ENCODE measurements at places on chromosomes 3 and 15. TPM values are rescaled to one million over a fixed set of nuclear protein-coding genes. Genes with fewer than 3 reads are reported as not detected.
A peak's percentile ranks its signal among the peaks of the same experiment; 100 is the strongest.

DNA sequence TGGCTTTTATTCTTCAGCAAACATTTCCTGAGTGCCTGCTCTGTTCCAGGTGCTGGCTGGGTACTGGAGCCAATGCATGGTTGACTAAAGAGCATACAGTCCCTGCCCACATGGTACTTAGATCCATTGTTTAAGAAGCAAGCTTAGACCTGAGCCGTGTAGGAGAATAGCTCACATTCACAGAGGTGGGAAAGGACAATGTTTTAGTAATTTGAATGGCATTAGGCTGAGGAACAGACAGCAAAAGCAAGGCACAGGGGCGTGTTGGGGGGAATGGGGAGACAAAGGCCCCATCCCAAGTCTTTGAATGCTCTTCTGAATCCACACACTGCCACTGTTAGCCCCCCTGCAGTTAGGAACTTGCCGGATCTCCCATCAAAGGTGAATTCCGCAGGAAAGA is 388.2 kb upstream of the RGMA start:
- H3K27me3 ChIP-seq, result no peaks in the 10 kb centered on the region
- no peak for DNase-seq
- no peaks in the 10 kb centered on the region for H3K4me1 ChIP-seq
- H3K36me3 ChIP-seq, result no peaks in the 10 kb centered on the region
- H3K27ac ChIP-seq, result no peak overlapping the region

PLD1 gene
- 1.8 TPM for total RNA-seq

- H3K36me3 ChIP-seq, result no peaks in the 10 kb centered on the region
- peaks cover 17% of the 10 kb centered on the region for H3K27me3 ChIP-seq
- DNase-seq, result no peak
- no peaks in the 10 kb centered on the region for H3K4me1 ChIP-seq
- no peak overlapping the region for H3K4me3 ChIP-seq
Observed at GRCh38 chr3:122099255-122099654, 44.1 kb downstream of the CD86 start.

DNA sequence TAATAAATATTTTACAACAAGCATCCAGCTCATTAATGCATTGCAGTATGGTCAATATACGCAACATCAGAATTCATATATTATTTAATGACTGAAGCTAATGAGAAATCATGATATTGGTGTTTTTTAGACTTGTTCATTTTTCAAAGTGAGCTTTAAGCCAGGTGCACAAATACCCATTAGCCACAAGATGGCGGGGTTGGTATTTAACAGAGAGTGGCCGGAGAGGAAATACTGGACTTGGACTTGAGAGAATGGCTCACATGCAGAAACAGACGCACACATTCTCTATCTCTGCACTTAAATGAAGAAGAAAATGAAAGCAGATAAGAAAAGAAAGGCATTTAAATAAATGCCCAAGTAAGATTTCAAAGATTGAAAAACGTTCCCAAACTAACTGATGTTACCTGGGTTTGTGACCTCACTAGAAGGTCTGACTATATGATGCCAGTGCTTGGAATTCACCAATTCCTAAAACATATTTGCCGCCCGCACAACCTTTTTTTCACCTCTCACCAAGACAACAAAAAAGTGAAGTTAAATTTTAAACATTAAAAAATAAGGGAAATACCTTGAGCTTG is 21.2 kb upstream of the CRBN start:
- no peak overlapping the region for H3K27ac ChIP-seq
- DNase-seq, result peak; percentile 82
- no peak overlapping the region for H3K4me3 ChIP-seq
- no peaks in the 10 kb centered on the region for H3K27me3 ChIP-seq

DNA sequence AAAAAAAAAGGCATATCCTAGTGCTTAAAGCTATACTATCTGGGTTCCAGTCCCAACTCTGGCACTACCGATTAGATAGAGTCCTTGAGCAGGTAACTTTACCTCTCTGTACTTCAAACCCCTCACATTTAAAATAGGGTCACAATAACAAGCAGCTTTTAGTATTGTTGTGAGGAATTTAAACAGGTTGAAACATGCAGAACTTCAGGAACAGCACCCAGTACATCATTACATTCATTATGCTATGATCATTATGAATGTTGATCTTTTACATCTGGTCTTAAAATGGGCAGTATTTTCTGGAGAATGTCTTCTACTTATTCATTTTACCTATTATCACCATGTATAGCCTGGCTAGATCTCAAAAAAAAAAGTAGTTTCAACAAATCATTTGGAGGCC is 176.1 kb upstream of the CCDC54 start:
- no peaks in the 10 kb centered on the region for H3K36me3 ChIP-seq
- H3K27ac ChIP-seq, result no peak overlapping the region
- H3K4me3 ChIP-seq, result no peak overlapping the region

CKMT1A gene
- not detected for total RNA-seq

DISP2 gene
- total RNA-seq, result 0.13 TPM

DNA sequence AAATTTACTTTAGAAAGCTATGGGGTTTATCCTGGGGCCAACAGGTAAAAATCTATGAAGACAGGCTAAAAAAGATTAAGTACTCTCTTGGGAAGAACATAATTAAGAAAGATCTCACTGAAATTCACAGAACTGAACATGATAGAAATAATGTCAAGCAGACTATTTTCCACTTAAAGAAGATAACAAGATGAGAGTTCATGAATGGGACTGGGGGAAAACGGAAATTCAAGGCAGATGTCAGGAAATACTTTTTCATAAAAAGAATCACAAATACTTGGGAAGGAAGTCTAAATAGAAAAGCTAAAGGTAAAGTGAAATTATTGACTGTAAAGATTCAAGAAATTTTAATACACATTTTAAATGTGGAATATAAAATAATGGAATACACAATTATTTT is 737.6 kb downstream of the EPHA3 start:
- H3K4me1 ChIP-seq, result no peaks in the 10 kb centered on the region
- H3K36me3 ChIP-seq, result no peaks in the 10 kb centered on the region

PDZRN3 gene
- 35.6 TPM for total RNA-seq

DNA sequence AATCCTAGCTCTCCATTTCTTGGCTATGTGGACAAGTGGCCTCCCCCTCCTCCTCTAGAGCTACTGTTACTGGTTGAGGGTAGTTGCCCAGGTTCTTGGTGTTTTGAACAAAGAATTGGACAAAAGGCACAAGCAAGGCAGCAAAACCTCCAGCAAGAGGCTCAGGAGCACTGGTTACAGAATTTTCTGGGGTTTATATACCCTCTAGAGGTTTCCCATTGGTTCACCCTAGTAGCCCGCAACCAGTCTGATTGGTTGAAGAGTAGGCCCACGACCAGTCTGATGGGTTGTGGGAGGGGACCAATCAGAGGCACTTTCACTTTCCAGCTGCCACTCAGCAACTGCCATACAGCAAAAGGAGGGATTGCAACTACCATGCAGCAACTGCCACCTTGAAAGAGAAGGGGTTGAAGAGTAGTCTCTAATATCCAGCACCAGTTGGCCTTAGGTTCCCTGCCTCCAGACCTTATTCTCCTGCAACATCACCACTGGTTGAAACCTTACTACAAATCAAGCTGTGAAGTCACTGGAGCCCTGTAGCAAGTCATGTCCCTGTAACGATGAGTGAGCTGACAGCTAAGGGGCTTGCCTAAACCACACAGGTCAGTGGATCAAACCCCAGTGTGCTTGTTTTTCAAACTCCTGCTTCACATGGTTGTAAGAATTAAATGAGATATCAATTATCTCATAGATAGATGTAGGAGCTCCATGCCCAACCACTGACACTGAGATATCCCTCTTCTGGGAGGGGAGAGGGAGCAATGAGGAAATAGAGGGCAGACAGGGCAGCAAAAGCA is 2.9 kb upstream of the C15orf39 start:
- no peaks in the 10 kb centered on the region for H3K36me3 ChIP-seq
- no peaks in the 10 kb centered on the region for H3K27me3 ChIP-seq
- no peak for DNase-seq
- H3K27ac ChIP-seq, result no peak overlapping the region
- no peak overlapping the region for H3K4me3 ChIP-seq

NRROS gene
- not detected for total RNA-seq

GRCh38 chr3:85652360-85652759 is 693.6 kb downstream of the CADM2 start:
- DNase-seq, result no peak
- H3K4me3 ChIP-seq, result no peak overlapping the region
- no peaks in the 10 kb centered on the region for H3K36me3 ChIP-seq
- H3K27ac ChIP-seq, result no peak overlapping the region
- H3K4me1 ChIP-seq, result no peaks in the 10 kb centered on the region

CHRNA3 gene
- not detected for total RNA-seq

GRCh38 chr3:110568246-110568645 is 503.4 kb upstream of the NECTIN3 start:
- H3K36me3 ChIP-seq, result no peaks in the 10 kb centered on the region
- H3K4me1 ChIP-seq, result peaks cover 14% of the 10 kb centered on the region
- H3K27ac ChIP-seq, result peak overlapping the region; percentile 32

DNA sequence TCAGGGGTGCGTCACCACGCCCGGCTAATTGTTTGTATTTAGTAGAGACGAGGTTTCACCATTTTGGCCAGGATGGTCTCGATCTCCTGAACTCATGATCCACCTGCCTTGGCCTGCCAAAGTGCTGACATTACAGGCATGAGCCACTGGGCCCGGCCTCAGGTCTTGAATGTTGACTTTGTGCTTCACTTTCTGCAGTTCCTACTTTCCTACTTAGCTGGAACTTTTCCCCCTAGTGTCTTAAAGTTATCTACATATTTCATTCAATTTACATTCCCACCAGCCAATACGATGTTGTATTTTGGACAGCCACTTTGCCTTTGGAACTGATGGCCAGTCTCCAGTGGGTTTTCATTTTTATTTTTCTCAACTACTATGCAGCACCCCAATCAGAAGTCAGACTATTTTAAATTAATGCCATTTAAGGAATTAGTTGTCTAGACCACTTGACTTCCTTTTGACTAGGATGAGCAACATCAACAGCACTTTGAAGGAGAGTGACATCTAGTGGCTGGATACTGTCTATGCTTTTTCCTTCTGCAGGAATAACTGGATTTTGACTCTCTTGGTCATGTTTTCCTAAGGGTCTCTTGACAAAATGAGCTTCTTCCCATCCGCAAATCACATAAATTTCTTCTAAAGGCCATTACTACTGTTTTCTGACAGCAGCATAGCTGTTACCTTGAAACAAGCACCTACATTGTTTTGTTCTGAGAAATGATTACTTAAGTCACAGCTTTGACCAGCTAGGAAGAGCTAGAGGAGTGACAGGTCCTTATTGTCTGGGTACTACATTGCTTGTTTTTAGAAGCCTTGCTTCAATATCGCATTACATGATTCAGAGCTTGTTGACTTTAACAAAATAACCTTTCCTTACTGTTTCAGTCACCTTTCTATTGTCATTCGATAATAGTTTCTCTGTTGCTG is 140.2 kb downstream of the ITPR1 start:
- H3K27ac ChIP-seq, result no peak overlapping the region
- no peaks in the 10 kb centered on the region for H3K27me3 ChIP-seq
- no peaks in the 10 kb centered on the region for H3K4me1 ChIP-seq
- peak; percentile 74 for DNase-seq
- no peak overlapping the region for H3K4me3 ChIP-seq

SMAD3 gene
- 34.0 TPM for total RNA-seq

DNA sequence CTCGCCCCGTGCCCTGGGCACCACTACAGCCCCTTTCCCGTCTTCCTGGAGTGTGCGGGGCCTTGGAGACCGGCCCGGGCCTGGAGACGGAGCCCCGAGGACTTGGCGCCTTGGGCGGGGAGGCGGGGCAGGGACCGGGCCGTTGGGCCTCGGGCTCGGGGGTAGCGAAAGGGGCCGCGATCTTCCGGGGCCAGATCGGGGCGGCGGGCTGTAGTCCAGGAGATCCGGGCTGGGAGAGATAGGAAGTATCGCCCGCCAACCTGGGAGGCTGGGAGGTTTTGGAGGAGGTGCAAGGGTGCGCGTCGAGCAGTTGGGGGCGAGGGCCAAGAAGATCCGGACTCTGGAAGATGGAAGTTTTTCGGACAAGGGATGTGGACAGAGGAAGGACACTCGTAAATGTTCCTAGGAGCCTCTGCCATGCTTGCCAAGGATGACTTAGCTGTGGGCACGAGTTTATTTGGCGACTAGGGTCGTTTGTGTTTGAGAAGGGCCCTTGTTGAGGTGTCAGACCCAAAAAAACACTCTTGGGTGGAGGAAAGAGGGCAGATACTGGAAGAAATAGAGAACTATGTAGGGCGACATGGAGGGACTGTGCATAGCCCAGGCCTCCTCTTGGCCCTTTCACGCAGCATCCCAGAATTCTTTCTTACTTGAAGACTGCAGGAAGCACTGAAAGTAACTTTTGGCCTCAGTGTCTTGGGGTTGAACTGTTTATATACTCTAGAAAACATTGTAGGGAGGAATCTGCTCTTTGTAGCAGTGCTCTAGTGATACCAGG is 712 bp downstream of the RTF1 start:
- DNase-seq, result peak; percentile 69
- H3K36me3 ChIP-seq, result no peaks in the 10 kb centered on the region

DNA sequence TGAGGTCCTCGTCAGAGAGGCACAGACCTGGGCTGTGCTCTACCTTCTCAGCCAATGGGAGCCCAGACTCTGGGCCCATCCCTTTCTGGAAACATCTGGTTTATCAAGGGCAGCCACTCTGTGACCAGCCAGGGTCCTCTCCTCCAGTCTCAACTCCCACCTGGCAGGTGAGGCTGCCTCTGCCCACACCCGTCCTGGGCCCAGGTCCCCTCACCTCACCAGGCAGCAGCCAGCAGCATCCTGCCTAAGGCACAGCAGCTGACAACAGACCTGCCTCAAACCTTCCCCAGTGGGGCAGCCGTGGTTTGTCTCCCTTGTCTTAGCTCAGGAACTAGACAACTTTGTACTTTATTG is 8.7 kb upstream of the VIPR1 start:
- H3K4me1 ChIP-seq, result no peaks in the 10 kb centered on the region
- DNase-seq, result no peak
- H3K27ac ChIP-seq, result no peak overlapping the region

DNA sequence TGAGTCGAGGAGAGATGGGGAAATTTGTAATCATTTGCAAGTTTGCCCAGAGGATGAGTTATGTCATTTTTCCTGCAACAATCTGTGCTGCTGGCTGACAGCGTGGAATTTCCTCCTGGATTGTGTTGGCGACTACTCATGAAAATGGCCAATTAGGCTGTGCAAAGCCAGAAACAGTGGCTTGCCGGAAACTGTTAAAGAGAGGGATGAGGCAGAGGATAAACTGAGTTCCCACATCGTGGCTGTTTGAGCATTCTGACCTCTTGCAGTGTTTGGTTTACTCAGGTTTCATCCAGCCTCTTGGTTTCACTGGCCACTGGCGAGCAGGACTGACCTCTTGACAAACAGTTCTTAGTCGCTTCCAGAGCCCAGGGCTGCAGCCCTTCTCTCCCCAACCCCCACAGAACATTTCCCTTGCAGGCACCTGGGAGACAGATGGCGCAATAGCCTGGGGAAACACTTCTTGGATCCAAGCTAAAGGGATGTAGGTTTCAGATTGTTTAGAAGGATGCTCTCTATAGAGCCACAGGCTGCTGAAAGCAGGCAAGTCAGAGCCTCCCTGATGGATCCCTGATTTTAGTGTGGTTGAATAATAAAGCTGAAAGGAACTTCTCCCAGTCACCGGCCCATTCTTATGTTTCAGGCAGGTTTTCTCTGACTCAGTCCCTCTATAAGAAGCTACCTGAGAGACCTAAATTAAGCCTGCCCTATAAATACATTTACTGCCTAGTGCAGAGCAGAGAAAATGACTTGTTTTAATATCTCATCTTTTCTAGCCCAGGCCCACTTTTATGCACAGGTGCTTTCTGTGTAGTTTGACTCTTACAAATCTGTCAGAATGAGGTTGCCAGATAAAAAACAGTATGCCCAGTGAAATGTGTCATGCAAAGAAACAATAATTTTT is 92.8 kb upstream of the UBE2E1 start:
- peaks cover 21% of the 10 kb centered on the region for H3K4me1 ChIP-seq
- peak overlapping the region; percentile 61 for H3K4me3 ChIP-seq
- no peaks in the 10 kb centered on the region for H3K27me3 ChIP-seq

- no peak overlapping the region for H3K27ac ChIP-seq
- H3K4me3 ChIP-seq, result no peak overlapping the region
- H3K36me3 ChIP-seq, result no peaks in the 10 kb centered on the region
- no peaks in the 10 kb centered on the region for H3K27me3 ChIP-seq
Observed at GRCh38 chr3:28476194-28476593, 127.6 kb upstream of the AZI2 start.
